Activated T-helper 9 cell treated with anti-CD3 and anti-CD28 coated beads, Interleukin-2, amount 50 U/mL, for 16 hours (primary cell): ENCODE measurements at places on chromosomes 12 and 14.
A peak's percentile ranks its signal among the peaks of the same experiment; 100 is the strongest.

- DNase-seq = no peak
Observed at GRCh38 chr14:92373336-92373735, 50.4 kb downstream of the SLC24A4 start.

DNA sequence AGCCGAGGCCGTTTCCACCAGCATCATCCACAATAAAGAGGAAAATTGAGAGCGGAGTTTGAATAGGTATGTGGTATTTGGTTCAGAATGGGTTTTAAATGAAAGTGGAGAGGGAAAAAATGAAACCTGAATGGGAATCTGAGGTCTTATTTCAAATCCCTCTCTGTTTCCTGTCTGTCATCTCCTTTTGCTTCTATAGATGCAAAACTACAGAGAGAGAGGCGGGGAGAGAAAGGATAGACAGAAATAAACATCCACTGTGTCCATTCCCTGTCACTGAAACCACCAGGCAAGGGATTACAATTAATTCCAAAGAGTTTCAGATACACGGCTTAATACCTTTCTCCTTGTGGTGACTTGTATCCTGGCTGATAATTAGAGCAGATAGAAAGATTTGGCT lies 102.3 kb downstream of the DAD1 start:
- DNase-seq = no peak

GRCh38 chr12:95642583-95642982 lies 91.3 kb upstream of the USP44 start:
- no peak for DNase-seq

DNA sequence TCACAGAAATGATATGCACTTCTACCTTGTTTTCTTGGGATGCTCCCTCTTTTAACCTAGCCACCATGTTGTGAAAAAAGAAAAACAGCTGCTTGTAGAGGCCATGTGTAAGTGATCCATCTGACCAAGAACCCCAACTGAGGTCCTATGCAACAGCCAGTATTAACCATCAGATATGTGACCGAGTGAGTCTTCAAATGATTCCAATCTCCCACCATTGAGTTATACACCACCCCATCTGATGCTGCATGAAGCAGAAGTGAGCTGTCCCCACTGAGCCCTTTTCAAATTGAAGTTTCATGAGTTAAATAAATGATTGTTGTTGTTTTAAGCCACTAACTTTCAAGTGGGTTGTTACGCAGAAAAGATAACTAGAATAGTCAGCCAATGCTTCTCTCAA lies 20.6 kb upstream of the USP15 start:
- DNase-seq = no peak

GRCh38 chr12:66898700-66899469 lies 220.0 kb upstream of the GRIP1 start:
- DNase-seq = no peak

- DNase-seq = no peak
Observed at GRCh38 chr12:92021666-92022035, 124.0 kb downstream of the BTG1 start.

- no peak for DNase-seq
Observed at GRCh38 chr12:65156366-65156841, 13.0 kb upstream of the LEMD3 start.

- DNase-seq = no peak
Observed at GRCh38 chr12:124861898-124862676, 1.6 kb downstream of the SCARB1 start.

GRCh38 chr12:22312336-22312735 lies 22.2 kb downstream of the ST8SIA1 start:
- no peak for DNase-seq

DNA sequence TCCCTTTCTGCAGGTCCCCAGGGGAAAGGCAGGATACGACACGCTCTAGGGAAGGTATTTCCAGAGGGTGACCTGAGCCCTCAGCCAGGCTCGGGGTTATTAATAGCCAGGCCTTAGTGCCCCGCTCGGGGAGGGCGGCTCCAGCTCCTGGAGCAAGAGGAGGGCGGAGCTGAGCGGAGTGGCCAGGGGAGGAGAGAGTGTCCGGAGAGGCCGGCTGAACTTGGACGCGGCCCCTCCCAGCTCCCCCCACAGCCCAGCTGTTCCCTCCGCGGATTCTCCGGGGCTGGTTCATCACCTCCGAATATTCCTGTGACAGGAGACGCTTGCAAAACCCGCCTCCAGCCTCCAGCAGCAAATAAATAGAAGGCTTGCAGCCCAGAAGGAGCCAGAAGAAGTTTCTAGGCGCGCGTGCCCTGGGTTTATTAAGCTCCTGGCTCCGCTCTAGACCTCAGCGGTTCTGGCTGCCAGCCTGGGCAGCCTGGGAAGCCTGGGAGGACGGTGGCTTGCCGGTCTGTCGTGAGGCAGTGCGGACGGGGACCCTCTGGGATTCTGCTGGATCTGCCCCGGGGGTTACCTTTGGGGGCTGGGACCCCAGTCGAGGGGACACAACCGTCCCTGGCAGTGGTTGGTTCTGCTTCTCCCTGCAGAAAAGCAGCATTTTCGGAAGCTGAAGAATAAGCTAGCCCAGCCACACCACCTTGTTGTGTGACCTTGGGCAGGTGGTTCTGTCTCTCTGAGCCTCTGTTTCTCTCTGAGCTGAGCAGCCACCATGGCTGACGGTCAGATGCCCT lies at the start of gene HSPB8:
Gene HSPB8, plus strand, starts transcription at position 388 of the 791 bp plus-strand sequence. Its CDS starts 382 bp downstream, at position 770.
- DNase-seq = no peak

- no peak for DNase-seq
Observed at GRCh38 chr12:119102714-119103113, 76.0 kb upstream of the HSPB8 start.

DNA sequence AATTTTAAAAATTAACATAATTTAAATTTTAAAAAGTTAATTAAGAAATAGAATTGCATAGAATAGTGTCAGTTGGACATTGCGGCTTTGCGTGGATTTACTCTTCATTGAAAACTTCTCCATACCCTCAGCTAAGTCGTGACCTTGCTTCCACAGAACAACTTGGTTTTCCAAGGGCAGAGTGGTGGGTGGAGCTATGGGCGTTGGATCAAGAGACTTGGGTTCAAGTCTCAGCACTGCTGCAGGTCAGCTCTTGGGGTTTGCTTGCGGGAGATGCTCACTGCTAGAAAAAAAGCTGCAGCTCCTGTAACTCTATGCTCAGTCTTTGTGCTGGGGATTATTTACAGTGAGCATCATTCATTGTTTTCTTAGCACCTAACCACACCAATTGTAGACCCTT lies 133.7 kb downstream of the PRIMA1 start:
- DNase-seq = no peak

DNA sequence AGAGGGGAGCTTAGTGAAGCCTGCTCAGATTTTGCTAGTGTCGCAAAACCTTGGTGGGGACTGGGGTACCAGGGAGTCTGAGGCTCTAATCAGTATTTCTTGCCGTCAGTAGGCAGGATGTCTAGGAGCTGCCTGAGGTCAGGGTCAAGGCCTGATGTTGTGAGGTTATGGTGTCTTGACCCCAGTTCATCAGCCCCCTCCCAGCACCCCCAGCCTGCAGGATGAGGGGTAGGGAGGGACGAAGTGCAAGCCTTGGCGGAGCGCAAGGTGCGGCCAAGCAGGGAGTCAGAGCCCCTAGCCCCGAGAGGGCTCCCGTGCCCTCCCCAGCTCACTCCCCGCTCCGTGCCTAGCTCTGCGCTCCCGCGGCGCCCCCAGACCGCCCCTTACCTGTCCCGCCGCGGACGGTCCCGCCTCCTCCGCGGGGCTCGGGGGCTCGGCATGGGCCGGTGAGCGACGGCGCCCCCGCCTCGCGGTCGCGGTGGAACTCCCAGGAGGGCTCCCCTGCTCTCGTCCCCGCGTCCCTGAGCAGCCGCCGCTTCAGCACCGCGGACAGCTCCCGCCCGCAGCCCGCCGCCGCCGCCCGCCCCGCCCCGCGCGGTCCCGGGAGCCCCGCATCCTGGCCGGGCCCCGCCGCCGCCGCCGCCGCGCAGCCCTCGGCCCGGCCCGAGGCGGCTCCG lies 347 bp downstream of the SYNDIG1L start:
- peak; percentile 29 for DNase-seq

- no peak for DNase-seq
Observed at GRCh38 chr12:30440826-30441602, 254.7 kb downstream of the IPO8 start.

GRCh38 chr12:10363914-10364814 lies 25.7 kb downstream of the KLRK1 start:
- DNase-seq = no peak

DNA sequence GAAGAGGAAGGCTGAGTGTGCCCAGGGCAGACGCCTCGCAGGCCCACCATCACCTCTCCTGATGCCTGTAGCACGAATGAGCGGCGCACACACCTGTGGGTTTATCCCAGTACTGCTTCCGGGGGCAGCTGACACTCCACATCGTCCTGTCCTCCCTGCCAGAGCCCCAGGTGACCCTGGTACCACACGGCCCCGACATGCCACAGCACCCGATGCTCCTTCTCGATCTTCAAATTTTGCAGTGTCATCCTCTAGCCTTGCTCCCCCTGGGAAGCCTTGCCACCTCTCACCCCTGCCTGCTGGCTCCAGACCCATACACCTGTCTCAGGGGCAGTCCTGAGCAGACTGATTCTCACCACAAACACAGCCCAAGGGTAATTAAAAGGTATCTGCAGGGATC lies 40.6 kb downstream of the ANO2 start:
- no peak for DNase-seq

DNA sequence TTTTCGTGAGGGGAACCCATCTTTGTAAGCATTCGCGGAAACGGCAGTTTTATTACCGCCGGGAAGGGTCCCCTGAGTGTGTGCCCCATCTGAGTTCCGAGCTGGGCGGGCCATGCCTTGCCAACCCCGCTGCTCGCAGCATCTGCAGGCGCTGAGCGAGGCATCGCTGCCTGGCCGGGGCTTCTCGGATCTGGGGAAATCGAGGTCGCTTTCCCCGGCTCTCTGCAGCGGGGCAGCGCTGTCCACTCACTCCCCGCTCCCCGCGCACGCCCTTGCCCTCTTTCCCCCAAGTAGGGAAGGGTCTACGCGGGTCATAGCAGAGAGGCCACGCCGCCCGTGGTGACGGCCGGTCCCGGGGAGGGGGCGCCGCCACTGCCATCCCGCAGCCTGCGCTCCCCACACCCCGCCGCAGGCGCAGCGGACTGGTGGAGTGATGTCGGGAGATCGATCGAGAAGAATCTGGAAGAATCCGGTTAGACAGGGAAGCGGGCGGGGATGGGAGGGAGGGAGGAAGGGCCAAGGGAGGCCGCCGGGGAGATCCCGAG lies 507 bp upstream of the FKBP4 start:
- peak; percentile 18 for DNase-seq

GRCh38 chr14:92846162-92846897 lies 52.2 kb downstream of the GOLGA5 start:
- no peak for DNase-seq

DNA sequence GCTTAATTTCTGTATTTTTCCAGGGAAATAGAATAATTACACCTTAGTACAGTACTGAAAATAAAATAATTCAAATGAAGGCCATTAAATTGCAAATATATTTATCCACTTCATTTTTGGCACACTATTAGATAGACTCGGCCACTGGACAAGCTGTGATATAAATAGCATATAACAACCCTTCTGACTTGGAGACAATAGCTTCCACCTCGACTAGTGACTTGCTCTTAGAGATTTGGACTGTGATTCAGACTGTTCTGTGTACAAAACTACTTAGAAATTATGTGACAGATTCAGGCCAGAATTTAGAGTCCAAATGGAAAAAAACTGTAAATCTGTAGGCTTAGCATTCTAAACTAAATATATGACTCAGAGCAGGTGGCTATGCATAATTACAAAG lies 949.9 kb downstream of the LRFN5 start:
- DNase-seq = no peak

DNA sequence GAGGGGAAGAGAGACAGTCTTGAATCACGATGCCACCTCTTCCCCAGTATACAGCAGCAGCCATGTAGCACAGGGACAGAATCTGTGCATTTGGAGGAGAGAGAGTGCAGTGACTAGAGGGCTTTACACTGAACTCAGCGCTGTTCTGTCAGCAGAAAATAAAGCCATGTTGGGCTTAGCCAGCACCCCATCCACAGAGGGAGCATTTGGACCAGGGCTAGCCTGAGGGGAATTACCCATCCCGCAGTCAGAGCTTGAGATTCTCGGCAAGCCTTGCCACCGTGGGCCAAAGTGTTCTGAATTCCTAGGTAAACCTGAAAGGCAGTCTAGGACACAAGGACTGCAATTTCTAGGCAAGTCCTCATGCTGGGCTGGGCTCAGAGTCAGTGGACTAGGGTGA lies 120.4 kb upstream of the CNOT2 start:
- DNase-seq = no peak

DNA sequence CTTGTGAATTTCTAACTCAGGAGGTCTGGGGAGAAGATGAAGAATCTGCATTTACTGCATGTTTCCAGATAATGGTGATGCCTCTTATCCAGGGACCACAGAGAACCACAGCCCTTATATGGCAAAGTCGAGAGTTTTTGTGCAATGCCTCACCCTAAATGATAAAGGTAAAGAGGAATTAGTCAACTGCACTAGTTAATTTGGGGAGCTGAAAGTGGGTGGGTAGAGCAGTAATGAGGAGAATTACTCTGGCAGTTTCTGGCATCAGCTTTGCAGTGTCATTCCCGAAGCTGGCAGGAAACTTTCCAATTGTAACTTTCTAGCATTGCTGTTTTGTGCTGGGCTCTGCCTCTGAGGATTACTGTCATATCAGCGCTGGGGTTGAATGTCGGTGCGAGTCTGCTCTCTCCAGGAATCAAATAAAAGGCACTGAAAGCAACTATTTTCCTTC lies 10.3 kb downstream of the EGLN3 start:
- DNase-seq = no peak

GRCh38 chr14:71372411-71372838 lies 465.2 kb downstream of the PCNX1 start:
- no peak for DNase-seq

GRCh38 chr14:51873221-51873893 lies 12.9 kb downstream of the GNG2 start:
- DNase-seq = no peak

- no peak for DNase-seq
Observed at GRCh38 chr12:12230275-12230674, 36.6 kb downstream of the LRP6 start.

- no peak for DNase-seq
Observed at GRCh38 chr14:39492267-39492666, 60.0 kb upstream of the FBXO33 start.

DNA sequence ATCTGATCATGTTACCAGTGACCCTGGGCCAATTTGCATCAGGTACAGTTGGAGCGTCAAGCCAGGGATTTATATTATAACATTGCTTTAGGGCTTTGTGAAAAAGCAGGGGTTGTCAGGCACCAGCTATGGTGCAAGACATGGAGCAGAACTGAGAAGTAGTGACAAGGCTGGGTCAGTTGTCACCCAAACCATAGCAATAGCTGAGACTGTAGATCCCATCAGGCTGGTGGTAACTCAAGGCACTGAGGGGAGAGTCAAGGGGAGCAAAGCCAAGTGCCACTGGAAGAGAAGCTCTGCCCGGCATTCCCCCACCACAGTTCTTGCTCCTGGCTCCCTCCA lies 16.9 kb downstream of the BCL2L14 start:
- no peak for DNase-seq

DNA sequence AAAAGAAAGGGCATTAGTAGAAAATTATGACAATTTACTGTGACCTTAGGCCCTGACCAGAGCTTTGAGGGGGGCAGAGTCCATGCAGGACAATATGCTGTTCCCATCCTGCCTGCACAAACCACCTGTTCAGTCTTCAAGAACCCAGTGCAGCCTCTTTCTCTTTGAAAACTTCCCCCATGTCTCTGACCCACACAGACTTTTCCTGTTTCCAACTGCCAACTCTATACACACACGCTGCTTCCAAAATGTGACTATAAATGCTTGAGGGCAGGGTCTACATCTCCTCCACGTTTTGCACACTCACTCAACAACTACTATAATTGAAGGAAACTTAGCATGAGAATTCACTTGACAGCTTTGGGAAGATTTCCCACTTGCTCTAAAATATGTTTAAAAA lies 36.6 kb upstream of the SYCP3 start:
- no peak for DNase-seq
